BJ (cell line): ENCODE measurements at places on chromosomes 4 and X.

- DNase-seq: no peak
Observed at GRCh38 chrX:55758033-55758432, 40.5 kb downstream of the RRAGB start.

GRCh38 chr4:167581449-167581965, 347.2 kb upstream of the SPOCK3 start:
- DNase-seq: no peak

DNA sequence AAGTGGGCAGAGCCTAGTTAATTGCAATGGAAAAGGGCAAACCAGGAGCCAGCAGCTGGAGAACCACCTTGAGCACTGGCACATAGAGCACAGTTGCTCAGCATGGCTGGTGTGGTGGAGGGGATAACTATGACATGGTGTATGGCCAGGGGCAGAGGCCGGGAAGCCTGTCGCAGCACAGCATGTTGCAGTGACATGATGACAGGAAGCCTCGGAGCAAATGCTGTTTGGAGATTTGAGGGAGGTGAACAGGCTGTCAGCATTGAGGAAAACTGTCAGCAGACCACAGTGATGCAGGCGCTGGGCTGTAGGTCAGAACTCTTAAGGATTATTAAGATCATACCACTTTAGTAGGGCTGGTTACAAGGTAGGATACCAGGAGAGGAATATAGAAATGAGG, 228.7 kb downstream of the CBR4 start:
- no peak for DNase-seq

DNA sequence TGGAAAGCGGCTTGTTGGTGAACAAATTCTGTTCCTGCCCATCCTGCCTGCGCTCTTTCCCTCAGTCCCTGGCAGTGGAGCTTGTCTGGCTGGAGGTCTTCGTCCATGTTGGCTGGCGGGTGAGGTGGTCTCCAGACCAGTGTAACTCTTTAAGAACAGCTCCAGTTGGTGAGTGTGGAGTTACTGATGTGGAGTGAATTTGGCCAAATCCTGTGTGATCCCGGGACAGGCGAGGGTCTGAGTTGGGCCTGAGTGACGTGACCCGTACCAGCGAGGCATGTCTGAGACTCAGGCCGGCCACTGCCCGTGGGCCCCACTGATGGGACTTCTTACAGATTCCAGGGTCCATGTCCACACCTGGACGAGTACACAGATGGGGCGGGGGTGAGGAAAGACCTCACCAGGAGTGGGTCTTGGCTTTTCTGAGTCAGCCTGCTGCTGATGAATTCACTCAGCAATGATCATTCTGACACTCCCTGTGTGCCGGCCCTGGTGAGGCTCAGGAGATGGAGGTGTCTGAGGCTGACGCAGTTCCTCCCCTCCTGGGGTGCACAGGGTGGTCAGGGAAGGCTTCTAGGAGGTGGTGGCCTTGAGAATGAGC, 45.5 kb downstream of the PSAPL1 start:
- DNase-seq: no peak

DNA sequence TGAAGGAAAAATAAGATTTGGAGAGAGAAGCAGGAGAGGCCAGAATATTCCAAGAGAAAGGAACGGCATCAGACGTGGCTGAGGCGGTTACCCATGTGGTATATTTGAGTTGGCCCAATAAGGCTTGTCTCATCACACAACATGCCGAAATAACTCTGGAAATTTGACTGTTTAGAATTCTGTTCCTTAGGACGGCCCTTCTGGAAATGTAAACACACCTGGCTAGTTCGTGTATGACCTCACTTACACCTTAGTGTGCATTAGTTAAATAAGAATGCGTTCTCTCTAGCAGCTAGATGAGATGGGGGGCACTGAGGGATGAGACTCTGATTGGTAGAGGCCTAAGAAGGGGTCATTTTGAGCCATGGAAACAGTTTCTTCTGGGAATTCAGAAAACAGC, 33.2 kb upstream of the PLAC1 start:
- DNase-seq: no peak

- DNase-seq: no peak
Observed at GRCh38 chr4:159551281-159551680, 448.4 kb downstream of the RAPGEF2 start.

DNA sequence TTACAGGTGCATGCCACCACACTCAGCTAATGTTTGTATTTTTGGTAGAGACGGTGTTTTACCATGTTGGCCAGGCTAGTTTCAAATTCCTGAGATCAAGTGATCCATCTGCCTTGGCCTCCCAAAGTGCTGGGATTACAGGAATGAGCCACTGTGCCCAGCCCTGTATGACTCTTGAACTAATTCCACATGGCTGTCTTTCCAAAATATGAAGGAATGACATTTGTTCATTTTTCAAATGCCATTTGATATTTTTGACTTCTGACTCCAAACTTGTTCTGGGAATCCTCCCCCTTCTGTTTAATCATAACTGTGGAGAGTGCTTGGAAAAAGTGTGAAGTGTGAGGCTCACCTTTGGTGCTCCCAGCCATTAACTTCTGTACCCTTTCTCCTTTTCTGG, 119.2 kb downstream of the NHS start:
- DNase-seq: no peak

DNA sequence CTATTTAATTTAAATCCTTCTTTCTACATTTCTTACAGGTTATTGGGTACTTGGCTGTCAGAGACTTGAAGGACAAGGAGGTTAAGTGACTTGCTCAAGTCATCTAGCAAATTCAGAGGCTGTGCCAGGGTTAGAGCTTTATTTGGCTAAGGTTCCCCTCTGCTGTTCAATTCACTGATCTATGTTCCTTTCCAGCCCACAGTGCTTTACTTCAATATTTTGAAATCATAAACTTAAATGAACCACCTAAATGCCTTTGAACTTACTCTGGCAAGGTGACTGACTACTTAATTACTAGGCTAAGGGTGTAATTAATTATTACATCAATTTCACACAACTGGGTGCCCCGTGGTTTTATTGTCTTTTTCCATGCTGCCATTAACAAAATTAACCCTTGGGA, 288.7 kb downstream of the CAMK2D start:
- DNase-seq: no peak

DNA sequence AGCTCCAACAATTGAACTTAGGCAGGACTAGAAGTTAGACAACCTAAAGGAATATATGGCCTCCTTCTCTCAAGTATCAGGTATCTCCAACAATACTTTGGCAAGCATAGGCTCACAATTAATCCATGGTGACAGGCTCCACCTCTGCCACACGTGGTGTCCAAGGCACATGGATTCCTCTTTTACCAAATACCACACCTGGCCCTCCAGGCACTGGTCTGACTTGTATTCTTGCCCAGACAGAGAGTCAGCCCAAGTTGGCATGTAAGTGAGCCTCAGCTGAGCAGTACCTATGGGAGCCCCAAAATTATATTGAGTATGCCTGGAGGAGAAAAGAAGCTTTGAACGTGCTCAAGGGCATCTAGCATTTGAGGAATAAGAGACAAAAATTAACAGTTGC, 19.6 kb downstream of the SRPX2 start:
- DNase-seq: no peak

- no peak for DNase-seq
Observed at GRCh38 chr4:181661923-181662322, 581.3 kb upstream of the TENM3 start.

- DNase-seq: no peak
Observed at GRCh38 chrX:93422693-93423092, 250.7 kb downstream of the NAP1L3 start.

DNA sequence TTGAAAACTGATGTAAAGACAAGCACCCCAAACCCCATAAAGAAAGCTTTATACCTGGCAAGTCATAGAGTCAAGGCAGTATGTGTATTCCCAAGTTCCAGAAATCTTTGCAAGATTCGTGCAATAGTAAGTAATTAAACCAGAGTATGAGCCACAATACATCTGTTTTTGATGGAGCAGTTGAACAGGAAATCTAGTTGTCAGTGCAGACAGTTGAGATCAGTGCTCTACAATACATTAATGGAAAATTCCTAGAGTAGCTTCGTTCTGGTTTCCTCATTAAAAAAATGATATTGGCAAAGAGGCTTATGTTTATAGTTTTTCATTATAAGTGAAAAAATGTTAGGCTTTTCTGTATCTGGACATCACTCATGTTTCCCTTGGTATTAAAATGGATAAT, 575.3 kb downstream of the TRIML1 start:
- peak; percentile 41 for DNase-seq
